A172 (cell line): ENCODE measurements at places on chromosomes 5 and 9. TPM values are rescaled to one million over a fixed set of nuclear protein-coding genes. Genes with fewer than 3 reads are reported as not detected.

Gene DDX4
- total RNA-seq = not detected in 2 replicates

- DNase-seq = peak; percentile 14
These were observed 35.3 kb upstream of the IQGAP2 start for GRCh38 chr5:76367623-76368371.

GRCh38 chr9:127109212-127109711 lies 13.2 kb downstream of the ANGPTL2 start:
- no peak for DNase-seq

DNA sequence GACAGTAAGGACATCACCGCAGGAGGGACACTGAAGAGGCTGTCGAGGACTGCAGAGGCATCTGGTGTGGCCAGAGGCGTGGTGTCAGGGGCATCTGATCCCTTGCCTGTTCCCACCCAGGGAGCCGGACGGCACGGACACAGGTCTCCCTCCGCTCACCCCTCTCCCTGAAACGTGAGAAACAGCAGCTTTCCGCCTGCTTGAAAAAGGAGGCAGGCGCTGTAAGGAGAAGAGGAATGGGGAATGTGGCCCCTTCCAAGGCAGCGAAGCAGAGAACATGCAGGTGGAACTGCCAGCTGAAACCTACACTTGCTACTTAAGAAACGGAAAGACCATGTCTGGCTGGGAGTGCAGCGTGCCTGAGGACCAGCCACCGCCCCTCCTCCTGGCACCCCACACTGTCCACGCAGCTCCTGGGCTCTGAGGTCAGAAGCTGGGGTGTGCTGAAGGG lies 176.2 kb downstream of the GAPVD1 start:
- DNase-seq = no peak

DNA sequence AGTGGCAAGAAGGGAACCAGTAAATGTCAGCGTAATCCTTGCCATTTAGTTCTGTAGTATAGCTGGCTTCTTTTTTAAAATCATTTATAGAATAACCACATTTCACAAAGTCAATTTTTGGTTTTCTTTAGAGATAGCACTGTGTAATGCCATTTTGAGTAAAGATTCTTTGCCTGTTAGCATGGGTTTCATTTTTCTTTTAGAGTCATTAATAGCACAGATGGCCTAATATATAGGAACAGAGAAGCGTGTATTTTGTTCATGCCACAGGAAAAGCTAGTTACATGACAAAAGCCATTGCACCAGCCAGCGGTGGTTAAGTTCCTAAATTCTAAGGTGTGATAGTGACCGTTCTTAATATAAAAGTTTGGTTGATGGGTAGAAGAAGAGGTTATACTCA lies 1363.9 kb downstream of the MAT2B start:
- DNase-seq = no peak

Gene WDR70
- 31.9 and 38.3 TPM in 2 replicates for total RNA-seq

Gene ZNF454
- total RNA-seq = not detected in 2 replicates

DNA sequence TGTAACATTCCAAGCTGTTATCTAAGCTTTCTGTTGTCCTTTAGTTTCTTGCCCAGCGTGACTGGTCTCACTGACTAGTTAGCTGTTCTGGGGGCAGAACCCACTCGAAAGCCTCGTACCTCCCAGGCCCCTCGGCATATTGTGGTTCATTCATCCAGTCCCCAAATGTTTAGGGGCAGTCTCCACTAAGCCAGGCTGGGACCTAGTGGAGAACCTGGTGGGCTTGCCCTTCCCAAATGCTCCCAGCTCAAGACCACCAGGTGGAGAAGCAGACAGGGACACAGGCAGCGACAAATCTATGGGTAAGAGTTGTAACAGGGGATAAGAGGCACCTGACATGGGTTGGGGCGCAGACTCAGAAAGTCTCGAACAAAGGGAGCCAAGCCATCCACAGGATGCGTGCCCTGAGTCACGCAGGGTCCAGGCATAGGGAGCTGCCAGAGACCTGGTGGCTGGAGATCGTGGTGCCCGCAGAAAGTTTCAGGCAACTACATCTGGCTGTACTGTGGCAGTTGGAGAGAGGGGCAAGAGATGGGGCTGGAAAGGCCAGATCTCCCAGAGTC lies 851 bp upstream of the EEIG1 start:
- no peak for DNase-seq
